ENCODE measurements at places on chromosomes 7 and 10.

- DNase-seq, result peak; percentile 62
These were observed 826 bp downstream of the CHPF2 start for GRCh38 chr7:151232917-151233701.

GRCh38 chr7:144407266-144407931, 3.9 kb upstream of the NOBOX start:
- DNase-seq, result no peak

GRCh38 chr10:5343561-5343960, 21.2 kb upstream of the UCN3 start:
- DNase-seq, result no peak

DNA sequence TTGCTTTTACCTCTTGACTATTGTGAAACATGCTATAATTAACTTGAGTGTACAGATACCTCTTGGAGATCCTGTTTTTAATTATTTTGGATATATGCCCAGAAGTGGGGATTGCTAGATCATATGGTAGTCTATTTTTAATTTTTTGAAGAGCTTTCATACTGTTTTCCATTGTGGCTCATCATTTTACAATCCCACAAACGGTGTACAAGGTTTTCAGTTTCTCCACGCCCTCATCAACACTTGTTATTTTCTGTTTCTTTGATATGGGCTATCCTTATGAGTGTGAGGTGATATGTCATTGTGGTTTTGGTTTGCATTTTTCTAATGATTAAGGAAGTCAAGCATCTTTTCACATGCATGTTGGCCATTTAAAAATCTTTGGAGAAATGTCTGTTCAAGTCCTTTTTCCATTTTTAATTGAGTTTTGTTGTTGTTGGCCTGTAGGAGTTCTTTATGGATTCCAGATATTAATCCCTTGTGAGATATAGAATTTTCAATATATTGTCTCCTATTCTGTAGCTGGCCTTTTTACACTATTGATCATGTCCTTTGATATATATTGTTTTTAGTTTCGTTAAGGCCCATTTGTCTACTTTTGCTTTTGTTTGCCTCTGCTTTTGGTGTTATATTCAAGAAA, 7.5 kb downstream of the AGK start:
- DNase-seq, result no peak

DNA sequence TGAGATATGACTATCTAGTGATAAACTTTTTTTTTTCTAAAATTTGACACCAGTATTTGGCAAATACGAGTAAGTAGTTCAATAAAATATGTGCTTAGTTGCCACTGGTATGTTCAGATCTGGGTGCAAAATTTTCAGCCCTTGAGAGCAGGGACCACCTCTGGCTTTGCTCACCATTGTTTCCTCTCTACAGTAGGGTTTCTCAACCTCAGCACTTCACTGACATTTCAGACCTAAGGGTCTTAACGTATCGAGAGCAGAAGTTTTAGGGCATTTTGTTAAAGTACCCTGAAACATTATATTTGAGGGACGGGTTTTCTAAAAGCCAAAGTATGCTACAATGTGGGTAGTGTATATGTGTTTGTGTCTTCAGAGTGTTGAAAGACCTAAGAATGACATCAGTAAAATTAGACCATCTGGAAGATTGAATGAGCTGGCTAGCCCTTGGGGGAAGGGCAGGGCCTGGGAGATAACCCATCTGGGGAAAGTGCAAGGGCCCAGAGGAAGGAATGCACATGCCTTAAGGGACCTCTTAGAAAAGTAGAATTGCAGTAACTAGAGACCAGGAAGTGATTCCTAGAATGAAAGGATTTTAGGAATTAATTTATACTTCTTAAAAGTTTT, 11.8 kb downstream of the BZW2 start:
- DNase-seq, result no peak

DNA sequence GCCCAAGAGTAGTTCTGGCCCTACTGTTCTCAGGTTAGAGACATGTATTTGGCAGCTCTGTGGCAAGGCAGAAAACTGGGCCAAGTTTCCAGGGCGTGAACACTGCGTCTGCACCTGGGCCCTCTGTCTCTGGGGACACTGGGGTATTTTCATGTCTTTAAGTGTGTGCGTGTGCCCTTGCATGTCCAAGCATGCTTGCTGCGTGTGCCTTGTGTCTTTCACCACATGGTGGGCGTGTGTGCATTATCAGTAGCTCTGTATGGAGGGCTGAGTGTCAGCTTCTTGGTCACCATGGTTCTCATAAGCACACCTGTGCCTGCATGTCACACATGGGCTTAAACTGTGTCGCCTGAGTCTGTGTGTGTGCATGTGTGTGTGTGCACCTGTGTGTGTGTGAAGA, 69.3 kb downstream of the HIPK2 start:
- no peak for DNase-seq

DNA sequence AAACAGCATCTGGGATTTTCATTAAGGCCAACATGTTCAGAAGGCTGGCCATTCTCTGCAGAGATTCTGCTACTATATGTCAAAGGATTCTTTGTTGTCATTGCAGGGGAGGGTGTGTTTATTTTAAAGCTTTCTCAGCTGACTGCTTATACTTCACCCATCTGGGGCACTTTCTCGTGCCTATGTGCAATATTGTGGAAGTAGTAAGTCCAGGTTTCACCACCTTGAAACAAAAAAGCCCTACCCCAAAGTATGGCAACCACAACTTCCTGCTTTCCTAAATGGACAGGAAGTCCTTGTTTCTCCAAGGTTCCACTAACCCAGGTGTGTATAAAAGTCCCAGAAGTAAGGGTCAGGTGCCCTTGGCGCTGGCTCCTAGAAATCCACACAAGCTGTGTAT, 58.7 kb upstream of the COL1A2 start:
- no peak for DNase-seq
